Activated T-helper 2 cell treated with anti-CD3 and anti-CD28 coated beads, Interferon-gamma antibody, Interleukin-2, Interleukin-4, amounts not matched to agents 10 μg/mL and 5 μg/mL and 100 μg/mL, durations not matched to agents 14 hours and 24 hours and 36 hours (primary cell): ENCODE measurements at places on chromosomes 6 and 20.

GRCh38 chr6:98636941-98637340 is 197.4 kb upstream of the POU3F2 start:
- no peak overlapping the region for H3K4me3 ChIP-seq
- H3K27me3 ChIP-seq = no peaks in the 10 kb centered on the region
- H3K36me3 ChIP-seq = no peaks in the 10 kb centered on the region
- no peak overlapping the region for H3K27ac ChIP-seq
- DNase-seq = no peak
- no peaks in the 10 kb centered on the region for H3K4me1 ChIP-seq

GRCh38 chr6:68633972-68634725 is 933 bp upstream of the ADGRB3 start:
- no peaks in the 10 kb centered on the region for H3K36me3 ChIP-seq
- peak overlapping the region; percentile 74 for H3K4me3 ChIP-seq
- DNase-seq = no peak
- H3K4me1 ChIP-seq = peaks cover 13% of the 10 kb centered on the region
- peaks cover 48% of the 10 kb centered on the region for H3K27me3 ChIP-seq

DNA sequence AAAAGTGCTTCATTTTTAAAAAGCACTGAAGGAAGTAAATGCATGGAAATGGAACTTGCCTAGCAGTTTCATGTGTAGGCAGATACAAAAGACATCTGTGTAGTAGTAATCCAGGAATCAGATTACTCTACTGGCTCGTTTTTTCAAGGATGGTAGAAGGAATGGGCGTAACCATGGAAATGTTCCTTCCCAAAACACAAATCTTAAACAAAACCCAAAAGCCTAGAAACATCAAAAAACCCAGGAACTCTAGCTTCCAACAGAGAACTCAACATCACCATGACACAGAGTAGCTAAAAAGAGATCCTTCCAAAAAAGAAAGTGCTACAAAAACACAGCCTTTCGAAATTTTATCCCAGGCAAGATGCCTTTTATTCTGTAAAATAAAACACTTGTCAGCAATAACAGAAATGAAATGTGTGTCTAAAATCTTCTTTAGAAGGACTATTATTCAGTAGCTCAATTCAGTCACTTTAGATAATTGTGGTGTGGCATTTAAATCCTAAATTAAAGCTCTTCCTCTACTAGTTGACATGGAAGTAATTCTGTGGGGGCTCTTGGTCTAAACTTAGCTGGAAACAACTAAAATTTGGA is 81.7 kb downstream of the FAM217A start:
- no peak overlapping the region for H3K27ac ChIP-seq
- no peak for DNase-seq
- H3K4me3 ChIP-seq = no peak overlapping the region
- no peaks in the 10 kb centered on the region for H3K27me3 ChIP-seq
- H3K36me3 ChIP-seq = peaks cover 2% of the 10 kb centered on the region
- H3K4me1 ChIP-seq = no peaks in the 10 kb centered on the region

- DNase-seq = no peak
- peaks cover 61% of the 10 kb centered on the region for H3K27me3 ChIP-seq
- no peaks in the 10 kb centered on the region for H3K36me3 ChIP-seq
Observed at GRCh38 chr20:45470262-45470931, 844 bp downstream of the WFDC2 start.

- H3K27me3 ChIP-seq = peaks cover 46% of the 10 kb centered on the region
- peaks cover 11% of the 10 kb centered on the region for H3K4me1 ChIP-seq
- H3K27ac ChIP-seq = no peak overlapping the region
- DNase-seq = no peak
- H3K36me3 ChIP-seq = no peaks in the 10 kb centered on the region
- peak overlapping the region; percentile 77 for H3K4me3 ChIP-seq
Observed at GRCh38 chr6:12956991-12957320, 240.4 kb downstream of the PHACTR1 start.

- H3K27me3 ChIP-seq = no peaks in the 10 kb centered on the region
- H3K27ac ChIP-seq = no peak overlapping the region
- no peak overlapping the region for H3K4me3 ChIP-seq
- H3K36me3 ChIP-seq = no peaks in the 10 kb centered on the region
- no peaks in the 10 kb centered on the region for H3K4me1 ChIP-seq
- DNase-seq = no peak
Observed at GRCh38 chr20:24673678-24674570, 204.5 kb downstream of the SYNDIG1 start.

- H3K4me1 ChIP-seq = no peaks in the 10 kb centered on the region
- H3K27me3 ChIP-seq = peaks cover 2% of the 10 kb centered on the region
- no peak overlapping the region for H3K27ac ChIP-seq
Observed at GRCh38 chr6:96700915-96701314, 136.4 kb downstream of the GPR63 start.

- H3K27ac ChIP-seq = no peak overlapping the region
- H3K27me3 ChIP-seq = peaks cover 7% of the 10 kb centered on the region
- no peak overlapping the region for H3K4me3 ChIP-seq
- no peaks in the 10 kb centered on the region for H3K36me3 ChIP-seq
- no peaks in the 10 kb centered on the region for H3K4me1 ChIP-seq
Observed at GRCh38 chr6:159832946-159833345, 32.9 kb downstream of the PNLDC1 start.

DNA sequence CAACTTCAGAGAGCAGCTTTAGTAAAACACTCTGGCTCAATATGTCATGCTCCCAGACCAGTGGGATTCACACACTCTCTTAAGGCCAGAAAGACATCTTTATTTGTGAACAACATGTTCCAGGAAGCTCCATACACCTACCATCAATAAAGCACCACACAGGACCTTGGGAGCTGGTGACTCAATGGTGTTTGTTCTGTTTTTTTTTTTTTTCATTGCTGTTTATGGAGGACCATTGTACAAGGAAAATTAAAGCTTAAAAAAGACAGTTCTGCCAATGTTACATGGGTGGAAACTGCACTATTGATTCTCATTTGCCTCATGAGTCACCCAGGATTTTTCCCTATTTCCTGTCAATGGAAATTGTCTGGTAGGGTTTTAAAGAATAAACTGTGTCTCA is 36.3 kb upstream of the TENT5A start:
- no peaks in the 10 kb centered on the region for H3K4me1 ChIP-seq
- no peak overlapping the region for H3K27ac ChIP-seq
- no peaks in the 10 kb centered on the region for H3K36me3 ChIP-seq
- H3K27me3 ChIP-seq = peaks cover 28% of the 10 kb centered on the region
- DNase-seq = no peak

GRCh38 chr20:51128198-51128597 is 105.3 kb upstream of the KCNG1 start:
- no peak overlapping the region for H3K27ac ChIP-seq
- DNase-seq = no peak
- peaks cover 13% of the 10 kb centered on the region for H3K4me1 ChIP-seq
- H3K36me3 ChIP-seq = no peaks in the 10 kb centered on the region
- H3K4me3 ChIP-seq = no peak overlapping the region
- peaks cover 20% of the 10 kb centered on the region for H3K27me3 ChIP-seq
